ENCODE measurements at places on chromosomes 5 and 9.

GRCh38 chr5:151222054-151222789 lies 1.7 kb downstream of the CCDC69 start:
- no peak for DNase-seq

GRCh38 chr5:151086905-151087360 lies 6.1 kb upstream of the TNIP1 start:
- peak; percentile 36 for DNase-seq

DNA sequence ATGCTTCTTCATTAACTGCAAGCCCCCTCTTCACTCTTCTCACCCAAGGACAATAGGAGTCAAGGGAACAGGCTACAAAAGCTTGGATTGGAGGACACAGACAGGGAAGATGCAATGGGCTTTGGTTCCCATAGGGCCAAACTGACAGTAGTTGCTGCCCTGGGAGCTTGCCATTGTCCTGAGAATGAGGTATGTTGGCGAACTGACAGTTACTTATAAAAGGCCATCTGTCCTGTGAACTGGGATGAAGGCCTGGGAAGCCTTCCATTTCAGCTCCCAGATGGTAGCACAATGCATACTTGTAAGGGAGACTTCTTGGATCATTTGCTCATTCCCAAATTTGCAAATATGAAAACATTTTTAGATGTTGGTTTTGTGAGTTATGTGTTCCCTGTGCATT lies 88.9 kb downstream of the SNCAIP start:
- no peak for DNase-seq

DNA sequence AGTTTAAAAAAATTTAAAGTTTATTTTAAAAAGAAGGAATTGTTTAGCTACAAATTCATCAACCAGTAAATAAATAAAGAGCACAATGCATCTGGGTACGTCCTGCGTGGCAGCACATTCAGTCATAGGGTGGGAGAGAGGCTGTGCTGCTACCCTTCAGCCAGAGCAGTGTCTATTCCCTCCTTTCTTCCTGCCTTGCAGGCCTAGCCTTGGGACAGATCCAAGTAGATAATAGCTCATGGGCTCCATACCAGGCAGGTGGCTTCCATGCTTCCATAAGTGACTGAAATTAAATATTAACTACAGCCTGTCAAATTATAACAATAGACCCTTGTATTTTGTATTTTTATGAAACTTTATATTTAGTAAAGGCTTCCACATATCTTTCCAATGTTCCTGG lies 408.3 kb upstream of the RGMB start:
- no peak for DNase-seq

DNA sequence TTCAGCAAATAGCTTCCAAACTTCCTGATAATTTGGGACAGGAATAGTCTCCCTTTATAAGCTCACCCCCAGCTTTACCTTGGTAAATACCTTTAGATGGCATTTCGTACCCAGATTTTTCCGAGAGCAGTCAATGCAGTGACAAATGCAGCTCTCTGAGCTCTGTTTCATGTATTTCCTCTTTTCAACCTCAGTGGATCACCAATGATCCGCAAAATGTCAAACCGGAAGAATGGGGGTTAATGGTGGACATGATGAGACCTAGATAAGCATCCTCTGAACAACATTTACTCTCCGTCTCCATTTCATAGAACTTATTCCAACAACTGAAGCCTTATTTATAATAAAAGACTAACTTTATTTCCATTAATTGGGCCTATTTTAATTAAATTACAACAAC lies 227.3 kb downstream of the MCTP1 start:
- no peak for DNase-seq

- no peak for DNase-seq
Observed at GRCh38 chr5:107916731-107917725, 246.3 kb upstream of the EFNA5 start.

DNA sequence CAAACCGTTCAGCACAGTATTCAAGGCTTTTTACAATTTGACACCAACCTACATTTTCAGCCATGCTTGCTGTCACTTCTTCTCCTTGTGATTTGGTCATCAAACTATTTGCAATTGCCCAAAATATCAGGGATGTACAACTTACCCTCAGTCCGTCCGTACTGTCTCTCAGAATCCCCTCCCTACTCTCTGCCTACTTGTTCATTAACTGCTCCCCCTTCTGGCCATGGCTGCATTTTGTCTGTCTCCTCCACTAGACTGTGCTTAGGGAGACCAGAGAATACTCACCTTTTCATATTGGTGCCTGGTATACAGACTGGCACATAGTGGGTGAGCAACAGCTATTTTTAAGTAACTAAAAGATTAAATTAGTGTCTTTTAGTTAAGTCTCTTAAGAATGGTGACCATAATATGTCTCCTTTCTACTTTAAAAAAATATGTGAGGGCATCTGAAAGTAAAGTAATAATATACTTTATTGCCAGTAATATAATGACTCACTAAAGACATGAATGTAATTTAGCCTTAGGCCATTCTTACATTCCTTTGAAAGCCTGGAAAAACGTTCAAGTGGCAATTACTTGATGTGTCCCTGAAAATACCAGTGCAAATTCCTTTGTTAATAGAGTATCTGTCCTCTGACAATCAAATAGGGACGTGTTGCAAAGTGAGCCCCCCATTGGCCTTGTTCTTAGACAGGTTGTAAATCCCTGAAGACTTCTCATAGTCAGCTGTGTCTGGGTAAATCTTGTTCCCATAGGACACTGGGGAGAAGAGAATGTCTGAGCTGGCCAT lies 27.8 kb downstream of the PRLR start:
- peak; percentile 45 for DNase-seq

DNA sequence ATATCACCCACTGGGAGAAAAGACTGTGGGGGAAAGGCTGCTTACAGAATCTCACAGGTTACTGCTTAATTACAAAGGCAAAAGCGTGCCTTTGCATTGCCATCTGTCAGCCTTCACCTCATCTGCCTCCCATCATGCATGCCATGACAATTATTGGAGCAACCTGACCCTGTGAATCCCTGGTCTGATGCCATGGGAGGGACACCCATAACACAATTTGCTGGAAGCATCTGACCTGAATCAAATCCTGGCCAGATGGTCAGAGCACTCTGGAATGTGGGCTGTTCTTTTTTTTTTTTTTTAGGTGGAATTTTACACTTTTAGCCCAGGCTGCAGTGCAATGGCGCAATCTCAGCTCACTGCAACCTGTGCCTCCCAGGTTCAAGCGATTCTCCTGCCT lies 11.6 kb upstream of the RETREG1 start:
- DNase-seq = no peak

DNA sequence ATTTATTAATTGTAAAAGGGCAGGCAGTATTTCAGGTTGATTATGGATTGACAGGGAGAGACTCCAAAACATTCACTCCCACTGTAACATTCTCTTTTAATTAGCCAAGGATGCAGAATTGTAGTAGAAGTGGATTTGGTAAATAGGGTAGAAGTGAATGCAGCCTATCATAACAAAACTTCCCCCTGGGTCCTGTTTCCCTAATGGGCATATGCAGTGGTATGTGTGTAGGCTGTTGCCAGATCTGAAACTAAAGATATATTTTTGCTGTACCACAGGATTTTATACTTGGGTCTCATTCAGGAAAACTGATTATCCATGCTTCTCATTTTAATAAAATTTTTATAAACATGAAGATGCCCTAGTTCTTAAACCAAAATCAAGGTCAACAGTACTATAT lies 351.2 kb downstream of the KDM4C start:
- no peak for DNase-seq

All from astrocyte of the hippocampus (primary cell).